ENCODE measurements at places on chromosomes 2 and 18. TPM values are rescaled to one million over a fixed set of nuclear protein-coding genes. Genes with fewer than 3 reads are reported as not detected.

DNA sequence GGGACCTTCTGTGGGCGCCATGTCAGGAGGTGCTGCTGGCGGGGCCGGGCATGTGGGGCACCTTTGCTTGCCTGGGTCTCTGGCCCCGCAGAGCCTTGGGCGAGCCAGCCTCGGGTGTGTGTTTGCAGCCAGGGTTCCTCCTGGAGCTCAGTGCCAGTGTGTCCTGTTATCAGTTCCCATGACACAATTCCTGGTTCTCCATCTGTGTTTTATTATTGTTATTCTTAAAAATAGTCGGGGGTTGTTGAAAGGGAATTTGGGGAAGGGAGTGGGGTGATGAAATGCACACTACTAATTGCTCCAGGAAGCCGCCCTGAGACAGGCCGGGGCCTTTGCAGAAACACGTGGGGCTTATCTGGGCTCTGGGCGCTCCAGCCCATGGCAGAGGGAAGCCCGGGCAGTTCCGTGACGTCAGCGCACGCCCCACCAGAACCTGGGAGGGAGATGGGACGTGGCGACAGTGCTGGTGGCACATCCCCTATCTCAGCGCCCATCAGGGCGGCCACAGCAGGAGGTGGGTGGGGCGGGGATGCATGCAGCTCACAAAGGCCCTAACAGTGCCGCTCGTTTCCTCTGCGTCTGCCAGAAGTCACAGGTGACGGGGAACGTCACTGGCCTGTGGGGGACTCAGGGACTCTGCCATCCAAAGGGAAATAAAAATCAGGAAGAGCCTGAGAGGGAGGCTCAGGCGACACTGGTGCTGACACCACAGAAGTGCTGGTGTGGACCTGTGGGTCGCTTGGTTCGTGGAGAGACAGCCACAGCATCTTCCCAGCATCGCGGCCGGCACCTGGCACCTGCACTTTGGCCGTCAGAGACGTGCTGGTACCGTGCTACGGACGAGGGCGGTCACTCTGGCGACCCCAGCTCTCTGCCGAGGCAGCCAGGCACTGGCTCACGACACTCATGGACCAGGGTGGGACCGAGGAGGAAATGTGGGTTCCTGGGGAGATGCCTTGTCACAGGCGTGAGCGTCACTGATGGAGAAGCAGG is 131.0 kb downstream of the NFATC1 start:
- peak; percentile 60 for DNase-seq

- no peak for DNase-seq
These were observed 33.6 kb upstream of the AP1S3 start for GRCh38 chr2:223870840-223871611.

DNA sequence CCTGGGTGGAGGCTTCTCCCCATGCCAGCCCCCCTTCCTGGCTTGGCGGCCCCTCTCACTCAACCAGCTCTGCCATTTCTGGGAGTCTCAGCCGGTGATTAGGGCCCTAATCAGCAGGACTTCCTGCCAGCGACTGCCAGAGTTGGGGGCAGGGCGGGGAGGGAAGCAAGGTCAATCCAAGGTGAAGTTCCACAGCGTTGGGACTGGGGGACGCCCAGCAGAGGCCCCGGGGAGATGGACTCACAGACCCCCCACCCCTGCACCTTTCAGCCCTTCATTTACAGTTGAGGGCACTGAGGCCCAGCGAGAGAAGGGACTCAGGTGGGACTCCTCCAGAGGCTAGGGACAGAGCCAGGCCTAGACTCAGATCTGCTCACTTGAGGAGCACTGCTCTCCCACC is 65.3 kb downstream of the TNS1 start:
- DNase-seq: no peak

GRCh38 chr2:198385326-198385725 is 580.9 kb downstream of the PLCL1 start:
- DNase-seq: no peak

DNA sequence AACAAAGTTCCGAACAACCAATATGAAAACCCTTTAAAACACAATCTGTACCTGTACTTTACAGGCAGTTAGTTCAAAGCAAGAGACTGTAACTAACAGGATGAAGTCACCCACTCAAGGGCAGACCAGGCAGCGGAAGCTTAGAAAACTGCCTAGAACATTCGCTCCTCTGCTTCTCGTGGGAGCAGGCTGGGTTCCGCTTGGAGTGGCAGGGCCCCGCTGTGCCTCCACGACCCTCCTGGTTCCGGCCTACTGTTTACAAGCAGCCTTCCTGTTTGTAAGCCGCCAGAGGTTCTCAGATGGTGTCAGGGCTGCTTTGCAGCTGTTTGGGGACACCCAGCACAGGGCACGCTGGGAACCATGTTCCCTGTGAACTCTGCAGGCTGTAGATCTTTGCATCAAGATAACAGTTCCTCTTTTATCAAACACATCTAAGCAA is 31.3 kb downstream of the CIB4 start:
- no peak for DNase-seq

DNA sequence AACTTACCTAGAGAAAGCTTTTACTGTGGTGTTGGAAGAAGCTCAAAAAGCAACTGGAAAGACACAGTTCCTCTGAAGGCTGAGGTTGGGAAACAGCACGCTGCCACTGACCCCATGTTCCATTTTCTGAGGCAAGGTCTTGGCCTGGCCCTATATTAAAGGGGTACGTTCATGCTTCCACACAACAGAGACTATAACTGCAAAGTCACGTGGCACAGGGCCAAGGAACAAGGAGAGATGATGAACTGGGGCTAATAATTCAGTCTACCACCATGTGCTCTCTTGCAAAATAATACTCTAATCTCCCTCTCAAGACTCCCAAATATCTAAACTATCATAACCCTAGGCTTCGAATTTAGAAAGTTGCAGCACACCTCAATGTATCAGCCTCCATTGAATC is 381.6 kb downstream of the DSEL start:
- DNase-seq: no peak

GRCh38 chr2:46988733-46989481 is 73.3 kb upstream of the MCFD2 start:
- no peak for DNase-seq

GRCh38 chr2:124530203-124530602 is 505.1 kb downstream of the CNTNAP5 start:
- no peak for DNase-seq

DNA sequence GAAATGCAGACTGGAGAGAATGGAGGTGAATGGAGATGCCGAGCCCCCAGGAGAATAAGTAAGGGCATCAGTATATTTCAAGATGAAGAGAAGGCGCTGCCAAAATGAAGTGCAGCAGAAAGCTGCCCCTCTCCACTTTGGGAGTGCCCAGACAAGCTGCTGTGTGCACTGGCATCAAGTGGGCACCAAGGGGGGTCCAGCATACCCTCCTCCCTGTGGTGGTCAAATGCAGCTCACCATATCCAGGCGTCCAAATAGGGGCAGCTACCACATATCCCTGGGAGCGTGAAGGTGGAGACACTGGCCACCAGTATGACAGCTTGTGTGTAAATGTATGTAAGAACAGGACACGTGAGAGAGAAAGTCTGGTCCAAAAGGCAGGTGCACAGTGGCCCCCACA is 236.6 kb downstream of the KLHL29 start:
- DNase-seq: no peak

DNA sequence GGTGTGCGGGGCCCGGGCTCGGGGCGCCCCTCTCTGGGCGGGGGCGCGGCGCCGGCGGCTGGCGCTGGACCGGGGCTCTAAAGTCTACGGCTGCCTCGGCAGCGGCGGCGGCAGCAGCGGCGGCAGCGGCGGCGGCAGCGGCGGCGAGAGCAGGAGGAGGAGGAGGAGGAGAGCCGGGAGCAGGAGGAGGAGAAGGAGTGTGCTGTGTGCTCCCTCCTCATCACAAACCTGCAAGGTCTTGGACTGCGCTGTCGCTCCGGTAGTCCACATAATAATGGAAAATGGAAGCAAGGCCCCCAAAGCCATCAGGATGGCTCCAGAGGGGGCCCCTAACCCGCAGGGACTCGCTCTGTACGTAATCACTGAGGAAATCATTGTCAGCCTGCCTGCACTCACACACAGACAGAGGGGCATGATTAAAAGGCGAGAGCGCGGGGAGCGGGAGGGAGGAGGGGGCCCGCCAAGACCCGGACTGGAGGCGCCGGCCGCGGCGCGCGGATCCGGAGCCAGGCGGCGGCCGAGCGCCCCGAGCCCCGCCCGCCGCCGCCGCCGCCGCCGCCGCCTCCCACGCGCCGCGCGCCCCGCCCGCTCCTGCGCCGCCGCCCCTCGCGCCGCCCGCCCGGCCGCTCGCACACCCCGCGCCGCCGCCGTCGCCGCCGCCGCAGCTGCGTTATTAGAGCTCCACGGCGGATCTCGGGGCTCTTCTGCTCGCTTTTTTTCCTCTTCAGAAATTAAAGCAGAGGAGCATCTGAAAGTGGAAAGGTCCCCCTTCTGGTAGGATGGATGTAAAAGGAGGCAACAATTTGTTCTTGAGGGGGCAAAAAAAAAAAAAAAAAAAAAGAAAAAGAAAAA is at the start of gene ZNF521:
ZNF521 (minus strand) TSS at position 390 of the 852 bp plus-strand sequence. CDS start 1,220 bp downstream, outside the sequence.
- DNase-seq: peak; percentile 89

- no peak for DNase-seq
These were observed 44.7 kb upstream of the REEP1 start for GRCh38 chr2:86382108-86382507.

- no peak for DNase-seq
These were observed 53.4 kb downstream of the SH3RF3 start for GRCh38 chr2:109182426-109182825.

DNA sequence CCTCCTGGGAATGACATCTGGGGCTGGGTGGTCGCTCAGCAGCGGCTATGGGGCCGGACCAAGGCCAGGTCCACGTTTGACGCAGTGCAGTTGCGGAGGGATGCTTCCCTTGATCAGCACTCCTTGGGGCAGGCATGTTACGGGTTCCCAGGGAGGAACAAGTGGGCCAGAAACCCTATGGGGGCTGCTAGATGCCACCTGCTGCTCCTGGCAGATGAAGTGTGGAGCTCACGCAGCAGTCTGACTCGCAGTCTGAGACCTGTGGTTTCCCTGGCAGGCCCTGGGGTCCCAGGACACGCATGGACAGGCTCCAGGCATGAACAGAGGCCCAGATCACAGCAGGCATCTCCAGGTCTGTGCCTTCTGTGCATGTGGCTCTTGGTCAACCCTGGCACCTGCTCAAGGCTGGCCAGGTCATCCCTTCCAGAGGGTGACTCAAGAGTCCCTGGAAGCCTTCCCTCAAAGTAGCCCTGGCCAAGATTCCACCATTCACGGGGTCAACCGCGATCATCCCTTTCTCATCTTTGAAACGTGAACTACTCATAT is 20.0 kb downstream of the KCNF1 start:
- DNase-seq: no peak

DNA sequence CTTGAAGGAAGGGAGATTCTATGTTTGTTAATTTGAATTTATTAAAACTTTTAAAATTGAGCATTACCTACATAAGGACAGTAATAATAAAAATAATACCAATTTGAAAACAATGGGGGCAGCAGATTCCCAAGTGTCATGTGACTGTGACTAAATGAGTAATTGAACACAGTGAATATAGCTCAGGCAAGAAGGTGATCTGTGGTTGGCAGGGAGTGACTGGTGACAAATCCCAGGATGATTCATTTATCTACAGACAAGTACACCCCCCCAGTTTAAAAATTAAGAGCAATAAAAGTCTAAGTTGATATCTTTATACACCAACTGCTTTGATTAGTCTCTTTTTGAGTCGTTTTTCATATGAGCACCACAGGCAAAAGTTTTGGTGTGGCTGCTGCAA is 299.5 kb downstream of the ARHGAP15 start:
- no peak for DNase-seq

DNA sequence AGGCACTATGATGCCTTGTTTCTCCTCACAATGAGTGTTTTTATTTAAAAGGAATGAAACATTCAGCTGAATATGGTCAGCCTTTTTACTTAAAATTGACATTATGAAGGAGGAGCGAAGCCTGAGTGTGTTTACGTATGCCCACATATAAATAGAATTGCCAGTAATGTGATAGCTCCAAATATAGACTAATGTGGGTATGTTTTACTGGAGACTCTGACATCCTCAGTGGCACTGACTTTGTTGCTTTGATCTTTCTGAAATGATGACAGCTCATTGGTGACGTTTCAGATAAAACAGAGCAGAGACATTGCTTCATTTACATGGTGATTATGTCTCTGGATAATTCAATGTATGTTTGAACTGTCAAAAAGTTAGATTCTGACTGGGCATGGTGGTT is 167.0 kb downstream of the MGAT5 start:
- DNase-seq: no peak

- no peak for DNase-seq
These were observed 146.3 kb downstream of the GALR1 start for GRCh38 chr18:77395953-77396352.

- peak; percentile 81 for DNase-seq
These were observed 77.1 kb downstream of the HS1BP3 start for GRCh38 chr2:20573620-20574422.

- DNase-seq: no peak
These were observed 29.5 kb upstream of the ME2 start for GRCh38 chr18:50849419-50849821.

DNA sequence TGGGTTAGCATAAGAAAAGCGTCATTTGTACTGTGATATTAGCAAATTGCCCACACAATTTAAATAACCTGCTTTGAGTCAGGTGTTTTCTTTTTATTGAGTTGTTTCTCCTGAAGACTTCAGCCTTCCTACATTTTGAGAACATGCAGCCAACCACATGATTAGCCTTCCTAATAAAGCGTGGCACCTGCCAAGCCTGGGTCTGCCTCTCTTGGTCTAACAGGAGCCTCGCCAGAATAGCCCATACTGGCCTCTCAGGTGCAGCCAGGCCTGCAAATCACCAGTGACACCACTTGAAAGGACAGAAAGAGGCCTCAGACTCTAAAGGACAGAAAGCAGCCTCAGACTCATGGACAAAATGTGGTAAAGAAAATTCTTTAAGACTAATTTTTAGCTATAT is 653.8 kb downstream of the BCL11A start:
- DNase-seq: no peak

GRCh38 chr2:241514553-241514952 is 6.2 kb upstream of the STK25 start:
- no peak for DNase-seq

- DNase-seq: peak; percentile 76
These were observed 10.1 kb downstream of the CYP26B1 start for GRCh38 chr2:72137498-72138010.

The ERBB4 gene
- 19.7 TPM for total RNA-seq

The INPP5D gene
- total RNA-seq: 56.3 TPM

The LYG2 gene
- total RNA-seq: not detected

The LYPD6 gene
- total RNA-seq: 10.0 TPM

The CDH19 gene
- total RNA-seq: 160 TPM

The SETBP1 gene
- total RNA-seq: 44.5 TPM
